SJSA1 (cell line): ENCODE measurements at places on chromosomes 7 and 10. TPM values are rescaled to one million over a fixed set of nuclear protein-coding genes. Genes with fewer than 3 reads are reported as not detected.

GRCh38 chr7:70569335-70569819 is 562.6 kb upstream of the GALNT17 start:
- H3K4me1 ChIP-seq, result no peaks in the 10 kb centered on the region
- no peak for DNase-seq
- no peak overlapping the region for H3K27ac ChIP-seq
- no peak overlapping the region for H3K4me3 ChIP-seq

DNA sequence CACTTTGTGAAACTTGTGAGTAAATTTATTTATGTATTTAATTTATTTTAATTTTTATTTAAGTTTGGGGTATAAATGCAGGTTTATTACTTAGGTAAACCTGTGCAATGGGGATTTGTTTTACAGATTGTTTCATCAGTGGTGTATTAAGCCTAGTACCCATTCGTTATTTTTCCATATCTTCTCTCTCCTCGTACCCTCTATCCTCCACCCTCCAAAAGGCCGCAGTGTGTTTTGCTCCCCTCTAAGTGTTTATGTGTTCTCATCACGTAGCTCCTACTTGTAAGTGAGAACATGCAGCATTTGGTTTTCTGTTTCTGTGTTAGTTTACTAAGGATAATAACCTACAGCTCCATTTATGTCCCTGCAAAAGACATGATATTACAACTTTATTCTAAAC is 145.4 kb upstream of the SMIM30 start:
- no peak overlapping the region for H3K4me3 ChIP-seq
- H3K36me3 ChIP-seq, result no peaks in the 10 kb centered on the region
- H3K27me3 ChIP-seq, result no peaks in the 10 kb centered on the region
- peaks cover 15% of the 10 kb centered on the region for H3K4me1 ChIP-seq
- DNase-seq, result no peak
- no peak overlapping the region for H3K27ac ChIP-seq

Gene DNMBP
- total RNA-seq, result 7.7 and 11.0 TPM in 2 replicates

Gene NANOS1
- 0.71 and 2.7 TPM in 2 replicates for total RNA-seq

DNA sequence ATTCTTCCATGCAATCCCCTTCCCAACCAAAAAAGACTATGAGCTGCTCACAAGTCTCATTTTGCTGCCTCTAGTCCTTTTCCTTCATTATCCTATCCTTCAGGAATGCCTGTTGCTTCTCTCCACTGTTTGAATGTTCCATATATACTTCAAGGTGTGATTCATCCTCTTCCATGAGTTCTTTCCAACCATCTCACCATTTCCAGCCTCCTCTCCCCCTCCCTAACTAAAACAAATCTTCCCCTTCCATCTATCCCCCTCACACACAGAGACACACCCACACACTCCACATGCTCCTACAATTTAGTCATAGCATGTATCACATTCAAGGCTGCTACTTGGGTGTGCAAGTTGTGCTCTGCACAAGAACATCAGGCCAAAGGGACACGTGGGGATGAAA is 254.3 kb downstream of the DYNC1I1 start:
- H3K4me3 ChIP-seq, result no peak overlapping the region
- peak; percentile 45 for DNase-seq
- no peaks in the 10 kb centered on the region for H3K36me3 ChIP-seq
- peaks cover 30% of the 10 kb centered on the region for H3K4me1 ChIP-seq
- peak overlapping the region; percentile 39; the same call in 1 of the 2 replicates for H3K27ac ChIP-seq
- no peaks in the 10 kb centered on the region for H3K27me3 ChIP-seq

Gene ADRA2A
- 0.53 and 0.68 TPM in 2 replicates for total RNA-seq

DNA sequence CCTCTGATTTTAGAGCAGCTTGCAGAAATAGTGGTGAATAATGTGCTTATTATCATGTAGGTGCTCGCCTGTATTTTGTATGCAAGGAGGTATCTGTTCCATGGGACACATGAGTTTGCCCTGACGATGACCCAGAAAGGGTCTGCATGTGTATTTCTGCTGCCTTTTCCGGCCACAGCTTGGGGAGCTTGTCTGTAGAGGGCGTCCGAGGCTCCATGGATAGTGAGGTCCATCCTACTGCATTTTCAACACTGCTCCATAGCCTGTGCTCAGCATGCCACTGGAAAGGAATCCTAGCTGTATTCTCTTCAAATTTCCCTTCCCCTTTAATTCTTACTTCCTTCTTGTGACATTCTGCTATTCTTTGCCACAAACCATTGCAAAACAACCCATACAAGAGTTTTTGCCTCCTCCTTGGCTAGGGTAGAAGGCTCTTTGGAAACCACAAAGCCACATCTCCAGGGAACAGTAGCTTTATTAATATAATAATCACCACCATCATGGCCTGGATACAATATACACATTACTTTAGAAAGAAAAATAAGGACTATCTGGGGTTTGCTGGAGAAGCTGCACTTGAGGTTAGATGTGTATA is 127.7 kb downstream of the DYNC1I1 start:
- no peak overlapping the region for H3K4me3 ChIP-seq
- no peak overlapping the region for H3K27ac ChIP-seq

- H3K27ac ChIP-seq, result no peak overlapping the region
- DNase-seq, result no peak
- no peaks in the 10 kb centered on the region for H3K36me3 ChIP-seq
- no peaks in the 10 kb centered on the region for H3K4me1 ChIP-seq
These were observed 105.2 kb upstream of the NOBOX start for GRCh38 chr7:144508702-144509101.

DNA sequence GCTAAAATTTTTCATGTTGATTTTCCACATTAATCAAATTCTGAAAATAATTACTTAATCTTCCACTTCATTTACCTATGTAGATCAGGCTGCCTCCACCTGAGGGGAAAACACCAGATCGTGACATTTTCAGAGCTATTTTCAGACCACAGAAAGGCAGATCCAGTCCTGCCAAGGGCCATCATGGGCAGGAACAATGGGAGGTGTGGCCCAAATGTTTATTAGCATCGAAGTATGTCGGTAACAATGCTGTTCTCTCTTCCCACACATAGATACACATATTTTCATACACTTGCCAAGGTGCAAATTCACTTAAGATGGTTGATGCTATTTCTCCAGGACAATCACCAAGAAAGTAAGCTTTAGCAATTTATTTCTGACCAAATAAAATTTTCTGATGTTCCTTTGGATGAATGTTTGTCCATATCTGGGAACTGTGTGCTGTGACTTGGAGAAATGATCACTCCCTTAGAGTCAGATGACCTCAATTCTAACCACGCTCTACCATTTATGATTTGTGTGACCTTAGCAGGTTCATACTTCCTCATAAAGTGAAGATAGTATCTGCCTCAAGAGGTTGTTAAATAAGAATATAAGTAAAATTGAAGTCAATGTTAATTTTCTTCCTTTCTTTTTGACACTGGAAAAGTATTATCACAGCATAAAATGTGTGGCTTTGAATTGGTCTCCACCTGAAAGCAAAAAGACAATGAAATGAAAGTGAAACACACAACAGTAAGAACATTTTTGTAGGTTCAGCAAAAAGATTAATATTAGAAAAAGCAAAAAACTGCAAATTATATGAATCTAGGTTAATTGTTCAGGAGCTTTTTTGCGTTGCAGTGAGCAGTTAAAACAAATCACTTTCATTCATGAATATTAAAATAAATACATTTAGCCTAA is 310.4 kb upstream of the PHF14 start:
- DNase-seq, result no peak
- no peak overlapping the region for H3K4me3 ChIP-seq
- no peak overlapping the region for H3K27ac ChIP-seq
- no peaks in the 10 kb centered on the region for H3K4me1 ChIP-seq
- H3K36me3 ChIP-seq, result no peaks in the 10 kb centered on the region

DNA sequence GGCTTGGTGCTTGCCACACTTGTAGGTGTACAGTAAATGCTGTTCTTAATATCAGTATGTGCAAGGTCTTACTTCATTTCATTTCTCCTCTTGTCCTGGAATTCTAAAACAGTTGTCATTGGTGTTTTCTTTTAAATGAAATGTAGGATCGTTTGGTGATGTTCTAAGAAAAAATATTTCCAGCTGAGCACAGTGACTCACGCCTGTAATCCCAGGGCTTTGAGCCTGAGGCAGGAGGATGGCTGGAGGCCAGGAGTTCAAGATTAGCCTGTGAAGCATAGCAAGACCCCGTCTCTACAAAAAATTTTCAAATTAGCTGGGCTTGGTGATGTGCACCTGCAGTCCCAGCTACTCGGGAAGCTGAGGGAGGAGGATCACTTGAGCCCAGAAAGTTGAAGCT is 32.6 kb upstream of the ELN start:
- no peak overlapping the region for H3K4me3 ChIP-seq
- no peak for DNase-seq
- no peaks in the 10 kb centered on the region for H3K36me3 ChIP-seq
- no peaks in the 10 kb centered on the region for H3K27me3 ChIP-seq

- H3K27ac ChIP-seq, result no peak overlapping the region
- DNase-seq, result no peak
- no peak overlapping the region for H3K4me3 ChIP-seq
- H3K27me3 ChIP-seq, result no peaks in the 10 kb centered on the region
- no peaks in the 10 kb centered on the region for H3K4me1 ChIP-seq
- H3K36me3 ChIP-seq, result no peaks in the 10 kb centered on the region
These were observed 31.7 kb upstream of the HGF start for GRCh38 chr7:81801532-81801931.

Gene C10orf105
- not detected in 2 replicates for total RNA-seq

- H3K27me3 ChIP-seq, result no peaks in the 10 kb centered on the region
- H3K4me1 ChIP-seq, result peaks cover 14% of the 10 kb centered on the region
- H3K27ac ChIP-seq, result peak overlapping the region; percentile 82
- H3K4me3 ChIP-seq, result peak overlapping the region; percentile 90
- peaks cover 4% of the 10 kb centered on the region; the same call in 1 of the 2 replicates for H3K36me3 ChIP-seq
These were observed 455 bp downstream of the CUL2 start for GRCh38 chr10:35089611-35090161.

DNA sequence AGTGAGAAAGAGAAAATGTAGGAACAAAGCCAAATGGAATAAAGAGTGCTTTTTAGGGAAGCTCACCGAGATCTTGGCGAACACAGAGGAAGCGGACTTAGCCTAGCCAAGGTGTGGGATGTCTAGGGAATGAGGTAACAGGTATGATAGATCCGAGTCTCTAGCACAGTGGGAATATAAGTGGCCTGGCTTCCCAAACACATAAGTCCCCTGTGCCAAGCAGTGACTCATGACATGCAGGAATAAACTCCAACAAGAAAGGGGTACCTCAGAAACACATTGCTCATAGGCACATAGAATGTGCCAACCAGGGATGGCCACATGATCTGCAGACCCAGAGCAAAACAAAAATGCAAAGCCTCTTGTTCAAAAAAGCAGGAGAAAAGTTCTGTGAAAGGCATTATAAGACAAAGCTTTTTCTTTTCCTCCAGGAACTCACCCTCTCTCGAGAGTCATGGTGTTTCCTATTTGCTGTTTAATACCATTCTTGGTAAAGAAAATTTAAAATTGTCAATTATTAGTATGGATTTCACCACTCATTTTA is 542.5 kb downstream of the GATA3 start:
- no peak for DNase-seq
- H3K27ac ChIP-seq, result no peak overlapping the region
- no peaks in the 10 kb centered on the region for H3K36me3 ChIP-seq
- no peaks in the 10 kb centered on the region for H3K27me3 ChIP-seq

- H3K27me3 ChIP-seq, result peaks cover 13% of the 10 kb centered on the region; the same call in 1 of the 2 replicates
- no peak for DNase-seq
- H3K4me3 ChIP-seq, result no peak overlapping the region
- no peaks in the 10 kb centered on the region for H3K4me1 ChIP-seq
- H3K27ac ChIP-seq, result no peak overlapping the region
These were observed 3.3 kb downstream of the NPS start for GRCh38 chr10:127552446-127552845.

DNA sequence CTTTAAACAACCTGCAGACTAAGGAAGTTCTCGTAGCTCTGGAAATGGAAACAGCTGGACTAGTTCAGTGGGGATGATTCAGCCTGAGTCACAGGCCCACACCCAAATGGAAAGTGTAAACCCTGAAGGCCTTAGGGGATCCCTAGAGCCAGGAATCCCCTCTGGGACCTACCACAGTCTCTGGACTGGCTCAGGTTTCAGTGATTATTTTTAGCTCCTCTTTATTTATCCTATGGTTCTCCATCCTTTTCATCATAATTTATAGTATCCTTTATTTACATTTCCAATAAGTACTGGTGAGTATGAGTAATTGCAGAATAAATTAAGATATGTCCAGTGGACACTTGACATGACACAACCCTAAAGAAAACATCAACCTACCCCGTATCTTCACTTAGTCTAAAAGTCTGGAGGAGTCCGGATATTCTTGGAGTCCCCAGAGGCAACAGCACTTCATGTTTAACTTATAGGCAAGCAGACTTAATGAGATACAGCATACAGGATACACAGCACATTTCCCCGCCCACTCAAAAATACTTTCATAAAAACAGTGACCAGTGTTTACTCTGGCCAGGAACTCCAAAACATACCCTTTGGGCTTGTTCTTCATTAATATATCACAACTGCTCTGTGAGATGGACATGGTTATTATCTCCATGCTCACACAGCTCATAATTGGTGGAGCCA is 28.4 kb upstream of the SEMA3E start:
- DNase-seq, result peak; percentile 88
- H3K36me3 ChIP-seq, result no peaks in the 10 kb centered on the region
- no peak overlapping the region for H3K4me3 ChIP-seq
- peaks cover 12% of the 10 kb centered on the region for H3K4me1 ChIP-seq
- no peaks in the 10 kb centered on the region; the same call in 1 of the 2 replicates for H3K27me3 ChIP-seq

DNA sequence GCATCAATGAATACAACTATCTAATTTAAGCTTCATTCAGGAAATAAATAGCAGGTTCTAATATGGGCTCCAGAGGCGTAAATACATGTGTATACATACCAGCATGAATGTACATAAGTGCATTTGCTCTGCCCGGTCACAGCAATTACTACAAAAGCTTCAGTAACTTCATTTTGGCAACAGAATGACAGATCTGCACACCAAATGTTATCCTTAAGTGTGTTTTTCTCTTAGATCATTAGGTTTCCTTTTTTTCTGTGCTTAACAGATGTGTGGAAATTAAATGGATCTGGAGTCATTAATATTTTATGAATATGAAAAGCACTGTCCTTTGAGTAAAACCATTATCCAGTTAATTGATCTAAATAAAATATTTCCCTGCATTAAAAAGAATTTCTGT is 159.0 kb upstream of the MEOX2 start:
- H3K27me3 ChIP-seq, result no peaks in the 10 kb centered on the region
- no peak overlapping the region for H3K4me3 ChIP-seq
- no peak for DNase-seq
- no peaks in the 10 kb centered on the region for H3K4me1 ChIP-seq
- H3K27ac ChIP-seq, result no peak overlapping the region
- H3K36me3 ChIP-seq, result no peaks in the 10 kb centered on the region

Gene PSD
- total RNA-seq, result 0.08 TPM in 1 of 2 replicates, not detected in the other
